ENCODE measurements at places on chromosomes 7 and 10.

GRCh38 chr7:126370038-126370668 lies 882.6 kb downstream of the GRM8 start:
- DNase-seq, result no peak

GRCh38 chr7:151787348-151787747 lies 89.6 kb downstream of the PRKAG2 start:
- no peak for DNase-seq

GRCh38 chr10:84907461-84908009 lies 579.1 kb downstream of the CCSER2 start:
- DNase-seq, result no peak

GRCh38 chr7:144884896-144885295 lies 49.0 kb upstream of the TPK1 start:
- DNase-seq, result no peak

DNA sequence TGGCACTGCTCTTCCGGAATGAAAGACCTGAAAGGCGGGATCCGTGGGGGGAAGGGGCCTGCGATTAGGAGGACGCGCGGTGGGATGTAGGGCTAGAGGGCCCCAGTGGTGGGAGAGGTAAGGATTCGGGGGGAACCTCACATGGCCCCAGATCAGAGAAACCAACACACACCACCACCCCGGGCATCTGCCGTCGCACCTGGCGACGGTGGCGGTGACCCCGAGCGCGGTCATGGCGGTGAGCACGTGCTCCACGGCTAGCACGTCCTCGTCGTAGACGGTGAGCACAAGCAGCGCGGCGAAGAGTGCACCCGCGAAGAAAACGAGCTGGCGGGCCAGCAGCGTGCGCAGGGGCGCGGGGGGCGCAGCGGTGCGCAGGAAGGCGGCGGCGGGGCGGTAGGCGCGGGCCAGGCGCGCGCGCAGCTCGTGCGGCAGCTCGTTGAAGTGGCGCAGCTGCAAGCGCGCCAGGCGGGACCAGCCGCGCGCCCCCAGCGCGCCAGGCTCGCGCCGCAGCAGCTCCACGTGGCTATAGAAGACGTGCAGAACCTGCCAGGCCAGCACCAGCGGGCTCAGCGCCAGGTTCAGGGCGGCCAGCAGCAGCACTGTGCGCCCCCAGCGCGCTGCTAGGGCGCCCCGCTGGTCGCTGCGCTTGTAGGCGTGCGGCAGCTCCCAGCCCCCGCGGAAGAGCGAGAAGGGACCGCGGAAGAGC lies 5.7 kb downstream of the ATG9B start:
- DNase-seq, result no peak

DNA sequence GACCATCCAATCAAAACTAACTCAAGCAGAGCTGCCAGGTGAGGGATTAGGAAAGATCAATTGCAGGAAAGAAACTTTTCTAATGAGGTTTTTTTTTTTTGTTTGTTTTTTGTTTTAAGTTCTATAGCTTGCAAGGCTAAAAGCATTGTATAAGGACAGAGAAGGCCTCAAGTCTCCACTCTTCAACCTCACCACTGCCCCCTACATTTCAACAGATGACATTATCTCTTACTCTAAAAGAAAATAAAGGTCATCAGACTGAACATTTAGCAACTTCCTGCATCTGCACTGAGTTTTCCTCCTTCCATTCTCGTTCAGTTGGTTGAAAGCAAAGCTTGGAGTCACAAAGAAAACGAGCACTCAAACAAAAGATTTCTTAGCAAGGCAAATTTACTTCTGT lies 45.2 kb upstream of the EXOC4 start:
- DNase-seq, result peak; percentile 64
